ENCODE measurements at places on chromosomes 5 and 9.

GRCh38 chr5:151202381-151203139 lies 21.3 kb downstream of the CCDC69 start:
- peak; percentile 42 for DNase-seq

DNA sequence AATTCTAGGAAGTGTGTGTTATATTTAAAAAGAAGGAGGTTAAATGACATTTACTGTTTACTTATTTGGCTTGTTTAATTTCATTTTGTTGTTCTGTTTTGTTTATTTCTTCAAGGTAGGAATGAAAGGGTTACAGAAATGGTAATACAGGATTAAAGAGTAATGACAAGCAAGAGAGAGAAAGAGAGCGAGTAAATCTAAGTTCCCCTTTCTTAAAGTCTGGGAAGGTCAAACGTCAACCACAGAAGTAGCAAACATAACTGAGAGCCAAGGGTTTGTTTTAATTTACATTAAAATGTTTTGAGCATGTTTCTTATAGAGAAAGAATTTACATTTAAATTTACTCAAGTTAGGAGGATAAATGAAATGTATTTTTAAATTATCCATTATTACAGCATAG lies 18.7 kb downstream of the HCN1 start:
- DNase-seq: no peak

- DNase-seq: peak; percentile 87
Observed at GRCh38 chr9:133742849-133743444, 4.8 kb upstream of the SARDH start.

DNA sequence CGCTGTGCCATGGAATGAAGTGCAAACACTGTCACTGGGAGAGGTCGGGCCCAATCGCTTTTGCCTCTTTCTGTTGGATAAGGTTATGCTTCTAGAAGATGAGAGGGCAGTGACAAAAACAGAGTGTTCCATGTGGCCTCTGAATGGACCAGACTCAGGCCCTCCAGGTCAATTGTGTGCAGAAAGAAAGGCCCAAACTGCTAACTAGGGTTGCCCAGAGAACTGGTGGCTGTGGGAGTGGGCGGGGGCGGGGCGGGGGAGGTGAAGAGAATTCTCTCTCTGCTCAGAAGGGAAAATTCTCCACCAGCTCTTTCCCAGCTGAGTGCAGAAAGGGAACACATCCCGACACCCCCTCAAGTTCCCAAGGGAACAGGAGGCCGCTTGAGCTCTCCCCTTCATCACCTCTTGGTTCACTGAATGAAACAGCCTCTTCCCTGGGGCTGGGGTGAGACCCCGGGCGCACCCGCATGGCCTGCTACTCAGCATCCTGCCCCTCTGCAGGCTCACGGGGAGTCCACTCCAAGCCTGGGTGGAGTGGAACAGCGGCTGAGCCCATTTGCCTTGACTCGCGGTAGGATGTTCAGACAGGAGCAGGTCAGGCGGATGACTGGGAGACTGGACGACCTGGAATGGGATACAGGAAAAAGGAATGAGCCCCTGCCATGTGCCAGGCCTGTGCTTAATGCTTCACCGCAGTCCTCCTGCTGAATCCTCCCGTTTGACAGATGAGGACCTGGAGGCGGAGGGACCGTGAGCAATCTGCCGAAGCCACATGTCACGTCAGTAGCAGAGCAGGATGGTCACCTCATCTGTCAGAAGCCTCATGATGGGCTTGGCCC lies 93.8 kb upstream of the FANCC start:
- DNase-seq: no peak

DNA sequence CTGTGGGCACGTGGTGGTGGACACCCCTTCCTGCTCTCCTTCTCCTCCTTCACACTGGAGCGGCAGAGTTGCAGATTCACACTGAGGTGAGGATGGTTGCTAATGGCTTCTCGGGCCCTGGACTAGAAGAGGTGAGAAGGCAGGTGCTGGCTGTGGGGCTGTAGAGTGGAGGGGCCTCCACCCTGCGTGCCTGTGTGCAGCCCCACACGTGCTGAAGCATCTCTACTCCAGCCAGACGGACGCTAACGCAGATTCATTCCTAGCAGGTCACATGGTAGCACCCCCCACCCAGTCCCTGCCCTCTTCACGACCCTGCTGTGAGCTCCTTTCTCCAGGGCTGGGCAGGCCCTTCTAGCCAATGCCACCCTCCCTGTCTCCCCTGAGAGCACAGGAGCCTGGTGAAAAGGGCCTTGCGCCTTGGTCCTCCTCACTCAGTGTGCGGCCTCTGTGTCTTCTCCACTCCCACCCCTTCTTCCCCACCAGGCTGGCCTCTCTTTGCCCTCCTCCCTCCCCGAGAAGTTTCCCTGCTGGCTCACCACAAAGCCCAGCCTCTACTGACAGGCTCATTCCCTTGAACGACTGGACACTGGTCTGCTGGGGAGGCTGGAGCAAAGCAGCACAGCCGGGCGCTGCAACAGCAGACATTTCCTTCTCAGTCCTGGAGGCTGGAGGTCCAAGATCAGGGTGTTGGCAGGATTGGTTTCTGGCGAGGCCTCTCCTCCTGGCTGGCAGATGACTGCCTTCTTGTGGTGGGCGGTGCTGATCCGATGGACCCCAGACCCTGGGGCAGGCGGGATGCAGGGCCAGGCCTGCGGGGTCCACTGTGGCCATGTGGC lies 14.2 kb downstream of the CACNA1B start:
- DNase-seq: no peak
